ENCODE measurements at places on chromosomes 4 and X.

DNA sequence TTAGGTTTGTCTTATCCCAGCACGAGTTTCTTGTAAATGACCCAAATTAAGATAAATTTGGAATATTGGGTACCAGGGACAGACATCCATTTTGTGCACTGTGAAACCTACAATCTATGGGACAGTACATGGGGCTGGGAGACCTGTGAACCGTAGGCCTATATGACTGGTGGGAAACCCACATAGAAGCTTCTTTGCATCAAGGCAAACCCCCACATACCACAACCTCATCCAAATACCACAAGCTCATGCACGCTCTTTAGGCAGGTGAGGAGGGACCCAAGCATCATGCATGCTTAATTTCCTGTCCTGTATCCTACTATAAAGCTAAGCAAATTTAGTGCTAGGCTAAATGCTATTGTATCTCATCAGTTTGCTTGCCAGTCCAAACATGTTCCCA lies 47.8 kb downstream of the NIPAL1 start:
- no peak for DNase-seq

DNA sequence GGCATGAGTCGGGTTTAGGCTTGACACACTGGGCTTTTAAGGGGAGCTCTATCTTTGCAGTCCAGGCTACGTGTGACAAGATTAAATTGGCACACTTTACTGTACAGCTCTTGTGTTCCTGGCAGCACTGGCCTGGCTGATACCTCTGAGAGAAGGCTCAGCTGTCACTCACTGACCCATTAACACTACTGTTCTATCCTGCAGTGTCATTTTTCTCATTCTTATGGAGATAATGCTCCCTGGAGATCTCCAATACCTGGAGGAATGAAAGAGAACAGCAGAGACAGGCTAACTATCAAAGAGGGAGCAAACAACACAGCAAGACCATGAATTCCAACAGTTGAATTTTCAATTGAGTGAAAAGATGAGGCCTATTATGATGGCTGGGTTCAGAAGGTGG lies 1.7 kb upstream of the PDHA2 start:
- no peak for DNase-seq

DNA sequence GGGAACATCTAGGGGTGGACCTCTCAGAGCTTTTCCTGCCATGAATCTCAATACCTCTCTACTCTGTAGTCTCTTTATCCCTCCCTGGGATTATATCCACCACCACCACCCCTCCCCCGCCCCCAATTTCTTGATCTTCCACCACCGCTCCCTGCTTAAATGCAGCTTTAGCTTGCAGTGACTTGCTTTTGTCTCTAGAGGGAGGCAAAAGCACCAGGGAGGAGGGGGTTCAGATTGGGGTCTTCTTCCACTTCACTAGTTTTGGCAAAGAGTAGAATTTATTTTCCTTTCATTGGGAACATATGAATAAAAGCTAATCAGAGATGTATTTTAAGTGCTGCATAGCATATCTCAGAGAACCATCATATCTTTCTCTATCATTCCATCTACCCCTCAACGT lies 5.5 kb downstream of the ARHGAP36 start:
- DNase-seq, result no peak

DNA sequence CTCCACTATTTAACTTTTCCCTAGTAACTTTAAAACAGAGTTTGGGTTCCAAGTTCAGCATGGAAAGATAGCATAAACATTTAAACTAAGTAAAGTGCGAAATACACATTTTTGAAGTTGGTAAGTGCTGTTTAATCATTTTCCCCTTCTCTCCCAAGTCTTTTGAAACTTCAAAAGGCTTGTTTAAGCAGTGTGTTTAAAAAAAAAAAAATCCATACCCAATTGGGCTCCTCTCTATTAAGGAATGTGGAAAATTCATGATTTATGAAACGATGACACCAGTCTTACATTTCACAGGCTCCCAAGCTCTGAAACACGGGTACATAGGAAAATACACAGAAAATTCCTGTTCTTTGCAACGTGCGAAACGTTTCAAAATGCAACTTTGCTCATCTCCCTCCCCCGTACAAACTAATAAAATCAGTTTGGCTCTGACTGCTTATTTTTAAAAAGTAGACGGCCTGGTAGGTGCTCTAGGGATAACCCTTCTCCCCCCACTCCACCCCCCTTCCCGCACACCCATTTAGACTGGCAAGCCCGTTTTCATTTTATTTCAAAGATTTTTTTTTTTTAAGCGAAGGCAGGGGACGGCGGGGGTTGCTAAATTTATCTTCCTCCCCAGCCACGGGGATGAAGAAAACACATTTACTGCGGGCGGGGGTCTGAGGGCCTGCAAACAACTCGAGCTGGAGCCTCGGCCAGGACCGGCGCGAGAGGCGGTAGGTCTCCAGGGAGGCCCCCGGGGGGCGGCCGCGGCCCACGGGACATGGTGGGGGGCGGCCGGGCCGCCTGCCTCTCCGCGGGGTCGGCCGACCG lies 786 bp upstream of the ZFX start:
- no peak for DNase-seq

GRCh38 chr4:44535981-44536380 lies 87.4 kb upstream of the KCTD8 start:
- DNase-seq, result no peak

GRCh38 chrX:56281789-56282188 lies 49.6 kb downstream of the KLF8 start:
- DNase-seq, result no peak
